Fibroblast of upper back skin (primary cell): ENCODE measurements at places on chromosomes 1 and 21.
A peak's percentile ranks its signal among the peaks of the same experiment; 100 is the strongest.

- no peak for DNase-seq
Observed at GRCh38 chr1:151898519-151898991, 10.8 kb downstream of the THEM4 start.

- no peak for DNase-seq
Observed at GRCh38 chr1:208324005-208324404, 79.8 kb upstream of the PLXNA2 start.

GRCh38 chr1:39216771-39217170 is 12.3 kb downstream of the MACF1 start:
- no peak for DNase-seq

DNA sequence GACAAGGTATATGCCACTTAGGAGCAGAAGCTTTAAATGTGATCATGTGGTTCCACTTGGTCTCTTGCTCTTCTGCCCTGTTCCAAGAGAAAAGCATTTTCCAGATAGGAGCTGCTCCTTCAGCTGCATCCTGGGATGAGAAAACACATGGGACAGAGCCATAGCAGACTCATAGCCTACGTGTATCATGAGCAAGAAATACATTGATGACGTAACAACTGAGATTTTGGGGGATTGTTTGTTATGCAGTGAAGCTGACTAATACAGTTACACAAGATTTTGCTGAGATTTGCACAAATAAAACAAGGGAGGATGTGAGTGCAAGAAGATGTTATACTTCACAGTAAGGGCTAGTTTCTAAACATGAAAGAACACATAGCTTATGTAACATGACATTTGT is 36.0 kb upstream of the IRF2BP2 start:
- no peak for DNase-seq

- peak; percentile 55 for DNase-seq
Observed at GRCh38 chr1:184417916-184418315, 31.1 kb downstream of the C1orf21 start.

DNA sequence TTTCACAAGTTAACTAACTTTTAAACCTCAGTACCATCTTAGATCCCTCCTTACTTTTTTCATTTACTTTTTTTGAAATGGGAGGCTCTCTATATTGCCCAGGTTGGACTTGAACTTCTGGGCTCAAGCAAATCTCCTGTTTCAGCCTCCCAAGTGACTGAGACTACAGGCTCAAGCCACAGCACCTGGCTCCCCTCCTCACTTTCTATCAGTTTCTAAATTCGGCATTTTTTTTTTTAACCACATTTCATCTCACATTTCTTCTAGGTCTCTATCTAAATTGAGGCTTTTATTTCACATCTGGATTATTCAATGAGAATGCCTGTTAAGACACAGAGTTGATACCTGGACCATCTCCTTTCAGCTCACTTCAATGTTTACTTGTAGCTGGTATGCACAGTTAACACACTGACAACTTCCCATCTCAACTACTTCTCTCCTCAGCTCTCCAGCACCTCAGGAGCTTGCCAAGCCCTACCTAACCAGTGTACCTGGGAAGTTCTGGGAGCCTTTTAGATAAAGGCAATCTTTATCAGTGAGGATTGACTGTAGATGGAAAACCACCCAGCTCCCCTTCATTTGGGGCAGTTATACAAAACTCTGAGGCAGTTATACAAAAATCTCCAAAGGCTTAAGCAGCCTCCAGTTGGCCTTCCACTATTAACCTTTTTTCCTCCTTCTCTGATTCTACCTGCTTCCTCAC is 3.4 kb downstream of the USP33 start:
- no peak for DNase-seq

GRCh38 chr1:7704214-7705047 is 66.7 kb upstream of the VAMP3 start:
- peak; percentile 87 for DNase-seq

GRCh38 chr1:159889821-159890252 is 10.1 kb downstream of the CFAP45 start:
- peak; percentile 95 for DNase-seq

- DNase-seq = no peak
Observed at GRCh38 chr1:41533731-41534080, 49.2 kb upstream of the EDN2 start.

DNA sequence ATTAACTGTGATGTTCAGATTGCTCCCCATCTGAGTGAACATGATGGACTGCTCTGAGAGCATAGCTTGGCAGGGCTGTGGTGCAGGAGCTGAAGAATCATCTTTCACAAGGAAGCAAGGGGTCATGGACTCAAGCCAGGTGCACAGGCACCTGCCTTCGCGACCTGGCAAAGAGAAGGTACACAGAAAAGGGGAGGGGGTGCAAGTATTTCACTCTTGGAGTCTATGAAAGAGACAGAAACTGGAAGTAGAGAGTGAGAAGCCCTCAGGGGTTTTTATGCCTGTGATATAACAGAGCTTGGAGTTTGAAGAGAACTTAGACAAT is 232.6 kb upstream of the PLXNA2 start:
- DNase-seq = no peak

DNA sequence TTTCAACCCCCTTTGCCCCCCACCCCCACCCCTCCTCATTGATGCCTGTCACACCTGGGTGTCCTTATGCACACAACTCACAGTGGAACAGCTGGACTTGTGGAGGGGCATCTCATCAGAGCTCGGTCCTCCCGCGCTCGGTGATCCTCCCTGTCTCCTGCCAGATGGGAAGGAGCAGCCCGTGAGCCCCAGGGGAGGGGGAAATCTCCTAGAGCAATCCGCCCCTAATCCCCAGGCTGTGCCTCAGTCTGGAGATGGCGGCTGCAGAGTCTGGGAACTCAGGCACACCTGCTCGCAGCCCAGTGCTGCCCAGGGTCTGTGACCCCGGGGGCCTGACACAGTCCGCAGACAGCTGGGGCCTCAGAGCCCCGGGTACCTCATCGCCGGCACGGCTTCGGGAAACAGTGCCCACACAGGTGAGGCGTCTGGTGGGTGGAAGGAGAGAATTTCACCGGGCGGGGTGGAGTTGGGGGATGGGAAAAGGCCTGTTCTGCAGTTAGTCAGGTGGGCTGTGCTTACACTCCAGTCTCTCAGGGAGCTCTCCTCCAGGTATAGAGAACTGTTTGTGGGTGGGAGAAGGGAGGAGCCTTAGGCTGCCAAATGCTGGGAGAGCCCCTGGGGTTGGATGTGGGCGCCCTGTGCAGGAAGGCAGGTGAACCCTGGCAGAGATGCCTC is 29.3 kb downstream of the TMCC2 start:
- DNase-seq = no peak

GRCh38 chr1:8494681-8495080 is 176.8 kb downstream of the SLC45A1 start:
- DNase-seq = no peak

- DNase-seq = peak; percentile 83
Observed at GRCh38 chr1:1013105-1013921, at the start of gene ISG15. Gene ISG15, plus strand, starts transcription at chr1:1013497. Its CDS starts 77 bp downstream, at chr1:1013574.

DNA sequence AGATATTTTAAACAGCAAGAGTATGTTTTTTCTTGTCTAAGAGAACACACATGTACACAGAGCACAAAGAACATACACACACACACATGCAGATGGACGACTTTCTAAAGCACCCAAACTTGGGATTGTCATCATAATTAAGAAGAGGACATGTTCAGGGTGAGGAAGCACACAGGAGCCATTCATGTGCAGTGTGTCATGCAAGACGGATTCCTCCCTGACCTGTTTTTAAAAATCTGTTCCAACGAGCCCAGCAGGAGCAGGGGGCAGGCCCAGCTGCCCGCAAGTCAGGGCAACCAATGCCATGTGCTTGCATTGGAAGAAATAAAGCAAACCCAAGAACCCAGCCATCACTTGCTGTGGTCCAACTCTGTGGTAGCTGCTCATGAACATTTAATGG is 167.3 kb upstream of the ZNF644 start:
- DNase-seq = no peak

GRCh38 chr1:101002551-101002950 is 23.0 kb downstream of the DPH5 start:
- DNase-seq = no peak

DNA sequence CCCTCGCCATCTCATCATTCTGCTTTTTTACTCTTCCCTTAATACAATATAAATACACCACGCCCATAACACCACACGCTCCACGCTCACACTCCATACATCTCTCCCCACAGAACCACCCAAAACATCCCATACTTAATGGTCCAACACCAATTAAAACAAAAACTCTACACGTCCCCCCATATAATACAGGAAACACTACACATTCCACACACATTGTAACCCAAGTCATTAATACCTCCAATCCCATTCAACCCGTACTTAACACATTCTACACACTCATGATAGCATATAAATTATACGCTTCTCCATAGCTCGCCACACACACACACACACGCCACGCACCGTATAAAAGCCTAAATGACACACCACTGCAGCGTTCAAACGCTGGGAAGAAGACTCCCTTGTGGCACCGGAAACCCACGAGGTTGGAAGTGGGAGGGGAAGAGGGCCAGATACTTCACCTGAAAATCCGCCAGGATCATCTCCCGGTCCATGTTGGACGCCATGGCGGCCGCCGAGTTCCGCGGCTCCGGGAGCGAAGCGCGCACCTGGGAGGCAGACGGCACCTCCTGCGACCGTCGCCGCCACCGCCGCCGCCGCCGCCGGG is 659 bp downstream of the FAF1 start:
- no peak for DNase-seq

DNA sequence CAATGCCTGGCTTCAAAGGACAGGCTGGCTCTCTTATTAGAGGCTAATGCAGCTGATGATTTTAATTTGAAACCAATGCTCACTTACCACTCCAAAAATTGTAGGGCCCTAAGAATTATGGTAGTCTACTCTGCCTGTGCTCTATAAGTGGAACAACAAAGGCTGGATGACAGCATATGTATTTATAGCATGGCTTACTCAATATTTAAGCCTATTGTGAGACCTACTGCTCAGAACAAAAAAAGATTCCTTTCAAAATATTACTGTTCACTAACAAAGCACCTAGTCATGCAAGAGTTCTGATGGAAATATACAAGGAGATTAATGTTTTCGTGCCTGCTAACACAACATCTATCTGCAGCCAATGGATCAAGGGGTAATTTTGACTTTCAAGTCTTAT is 73.8 kb upstream of the DUSP10 start:
- no peak for DNase-seq

- DNase-seq = no peak
Observed at GRCh38 chr1:182600745-182601415, 3.3 kb downstream of the RGS16 start.

- peak; percentile 90 for DNase-seq
Observed at GRCh38 chr1:54137534-54138061, 15.2 kb downstream of the CDCP2 start.

GRCh38 chr1:111290630-111291029 is at the start of gene CHIA:
Gene CHIA, plus strand, starts transcription at chr1:111290851. Its CDS starts 19,617 bp downstream, at chr1:111310468.
- no peak for DNase-seq

DNA sequence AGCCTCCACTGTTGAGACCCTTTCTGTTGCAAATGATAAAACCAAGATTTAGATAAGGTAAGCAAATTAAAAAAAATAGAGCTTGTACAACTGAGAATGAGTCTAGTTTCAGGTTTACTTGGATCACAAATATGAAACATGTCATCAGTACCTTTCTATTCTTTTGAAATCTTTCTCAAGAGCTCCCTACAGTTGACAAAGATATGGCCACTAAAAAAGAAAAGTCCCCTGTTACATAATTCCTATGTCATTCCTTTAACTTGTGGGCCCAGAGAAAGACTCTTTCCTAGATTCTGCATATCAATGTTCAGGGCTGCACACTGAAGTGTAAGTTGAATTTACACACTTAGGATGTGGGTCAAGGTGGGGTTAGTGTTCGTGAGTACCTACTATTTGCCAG is 168.1 kb downstream of the PLA2G4A start:
- DNase-seq = no peak

DNA sequence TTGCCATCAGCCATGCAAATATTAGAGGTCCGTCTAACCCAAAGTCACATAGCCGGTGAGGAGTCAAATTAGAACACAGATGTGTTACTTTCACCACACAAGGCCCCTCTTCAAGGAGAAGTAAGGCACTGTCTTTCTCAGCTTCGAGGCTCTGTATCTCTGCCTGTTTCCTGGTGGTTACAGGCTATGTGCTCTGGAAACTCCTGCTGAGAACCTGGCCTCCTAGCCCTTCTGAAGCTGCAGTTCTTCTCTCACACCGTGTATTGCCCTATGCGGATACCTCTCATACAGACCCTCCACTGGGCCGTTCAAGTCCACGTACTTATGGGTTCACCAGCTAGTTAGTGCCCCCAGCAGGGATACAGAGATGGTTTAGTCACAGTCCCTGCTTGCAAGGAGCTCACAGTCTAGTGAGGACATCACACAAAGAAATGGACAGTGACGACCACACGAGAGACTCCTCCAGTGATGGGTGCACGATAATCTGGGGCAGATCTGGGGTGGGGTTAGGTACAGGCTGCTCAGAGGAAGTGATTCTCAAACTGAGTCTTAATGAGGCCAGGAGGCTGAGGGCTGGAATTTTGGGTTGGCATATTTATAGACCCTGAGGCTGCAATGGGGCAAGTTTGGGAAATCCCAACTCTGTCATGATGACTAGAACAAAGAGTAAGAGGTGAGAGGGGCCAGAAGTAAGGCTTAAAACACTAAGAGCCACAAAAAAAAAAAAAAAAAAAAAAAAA is 22.8 kb upstream of the ELOA start:
- no peak for DNase-seq

DNA sequence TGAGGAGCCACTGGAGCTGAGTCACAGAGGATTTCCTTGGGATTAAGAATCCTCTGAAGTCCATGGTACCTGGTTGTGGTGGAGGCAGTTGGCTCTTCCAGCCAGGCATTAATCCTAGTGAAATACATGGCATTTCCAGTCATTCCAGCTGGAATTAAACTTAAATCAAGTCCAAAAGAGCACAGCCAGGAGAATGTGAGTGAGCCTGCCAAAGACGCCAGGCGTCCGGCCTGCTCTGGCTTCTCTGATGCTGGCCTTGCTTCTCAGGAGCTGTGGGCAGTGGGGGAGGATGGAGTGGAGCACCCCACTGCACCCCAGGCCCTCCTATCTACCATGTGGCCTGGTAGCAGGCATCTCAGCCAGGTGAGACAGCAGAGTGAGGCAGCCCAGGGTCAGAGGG is 23.4 kb upstream of the TENT5C start:
- DNase-seq = no peak

- DNase-seq = no peak
Observed at GRCh38 chr1:92503043-92503925, 16.6 kb upstream of the GFI1 start.

DNA sequence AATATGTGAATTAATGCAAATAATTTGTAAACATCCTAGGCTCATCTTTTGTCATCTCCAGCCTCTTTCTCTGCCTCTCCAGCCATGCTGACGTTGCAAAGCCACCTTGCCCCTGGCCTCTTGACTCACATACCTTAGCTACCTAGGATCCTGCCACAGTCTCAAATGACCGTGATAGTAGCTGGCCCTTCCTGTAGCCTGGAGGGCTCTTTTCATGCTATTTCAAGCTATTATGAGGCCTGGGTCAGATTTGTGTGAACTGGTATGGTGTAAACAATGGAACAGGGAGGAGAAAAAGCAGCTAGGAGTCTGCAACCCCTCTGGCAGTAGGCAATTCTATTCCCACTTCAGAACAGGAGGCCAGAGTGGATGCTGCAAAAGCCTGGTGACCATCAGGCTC is 337.7 kb downstream of the DISC1 start:
- no peak for DNase-seq

GRCh38 chr1:229035054-229035747 is 235.7 kb upstream of the RAB4A start:
- no peak for DNase-seq
